Fibroblast of the aortic adventitia (primary cell): ENCODE measurements at places on chromosomes 2 and 18. TPM values are rescaled to one million over a fixed set of nuclear protein-coding genes. Genes with fewer than 3 reads are reported as not detected.

DNA sequence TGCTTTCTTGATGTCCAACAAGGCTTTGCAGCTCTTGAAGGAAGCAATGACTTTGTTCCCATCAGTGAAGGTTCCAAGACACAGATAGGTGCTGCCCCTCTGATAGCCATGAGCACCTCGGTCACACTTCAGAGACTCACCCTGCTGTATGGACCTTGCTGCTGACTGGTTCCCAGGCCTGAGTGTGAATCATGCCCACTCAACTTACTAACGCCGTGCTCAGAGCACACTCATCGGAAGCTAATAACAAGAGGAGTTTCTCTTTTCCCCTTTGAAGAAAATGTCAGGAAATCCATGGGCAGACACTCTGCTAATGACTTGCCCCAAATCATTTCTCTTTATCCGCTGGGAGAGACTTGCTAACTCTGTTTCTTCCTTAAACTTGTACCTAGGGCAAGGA, 83.8 kb upstream of the ARL4C start:
- DNase-seq, result no peak

- DNase-seq, result peak; percentile 42
These were observed 33.7 kb downstream of the FASTKD2 start for GRCh38 chr2:206799083-206799482.

DNA sequence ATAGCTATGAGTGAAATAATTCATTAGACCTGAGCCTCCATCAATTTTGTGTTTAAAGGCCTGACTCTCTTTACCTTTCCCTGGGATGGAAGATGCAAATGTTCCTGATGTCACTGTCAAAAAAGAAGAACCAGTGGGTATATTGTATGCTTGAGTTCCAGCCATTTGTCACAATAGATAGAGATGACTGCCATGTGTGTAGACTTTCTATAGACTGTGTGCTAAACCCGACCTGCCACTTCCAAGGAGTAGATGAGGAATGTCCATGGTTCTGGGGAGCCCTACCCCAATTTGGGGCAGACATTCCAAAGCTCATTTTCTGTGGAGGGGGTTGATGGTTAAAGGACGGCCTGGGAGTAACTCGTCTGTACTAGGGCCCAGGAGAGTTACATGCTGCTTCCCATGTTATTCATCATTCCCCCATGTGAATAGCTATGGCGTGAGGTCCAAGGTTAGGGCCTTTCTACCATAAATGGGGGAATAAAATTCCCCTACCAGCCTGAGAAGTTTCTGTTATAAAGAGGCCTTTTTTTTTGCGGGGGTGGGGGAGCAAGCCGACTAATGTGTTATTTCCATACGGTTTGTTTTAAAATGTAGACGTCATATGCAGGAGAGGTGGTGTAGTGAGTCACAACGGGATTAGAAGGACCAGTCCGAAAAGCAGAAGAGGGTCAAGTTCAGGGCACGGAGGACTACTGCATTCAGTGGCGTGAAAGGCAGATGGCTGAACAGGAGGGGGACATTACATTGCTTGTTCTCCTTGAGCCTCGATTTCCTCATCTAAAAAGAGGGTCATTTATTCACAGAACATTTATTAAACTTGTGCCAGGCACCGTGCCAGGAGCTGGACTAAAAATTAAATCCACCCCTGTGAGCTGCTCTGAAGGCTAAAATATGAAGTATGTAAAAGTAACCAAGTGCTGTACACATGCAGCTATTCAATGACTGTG, 24.0 kb downstream of the IL1B start:
- peak; percentile 62 for DNase-seq

WNT10A gene
- total RNA-seq, result not detected in 2 replicates

GRCh38 chr2:53786352-53786704, 425 bp downstream of the ASB3 start:
- DNase-seq, result peak; percentile 74

DNA sequence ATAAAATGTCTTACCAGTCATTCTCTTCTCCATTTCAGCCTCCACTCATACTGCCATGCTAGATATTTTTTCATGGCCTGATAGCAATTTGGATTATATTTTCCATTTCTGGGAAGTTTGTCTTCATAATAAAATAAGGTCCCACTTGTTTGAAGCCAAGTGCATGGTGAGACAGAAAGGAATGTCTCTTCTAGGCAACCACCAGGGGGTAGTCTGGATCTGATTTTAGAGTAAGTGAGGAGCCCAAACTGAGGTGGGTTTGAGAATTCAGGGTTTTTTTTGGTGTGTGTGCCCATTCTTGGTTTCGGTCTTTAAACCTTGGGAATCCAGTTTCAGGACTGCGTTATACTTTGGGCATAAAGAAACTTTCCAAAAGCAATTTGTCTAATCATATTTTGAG, 315.5 kb downstream of the RPRM start:
- DNase-seq, result no peak
